ENCODE measurements at places on chromosomes 11 and 22.

- DNase-seq: no peak
Observed at GRCh38 chr22:22955276-22955798, 67.7 kb downstream of the IGLL5 start.

DNA sequence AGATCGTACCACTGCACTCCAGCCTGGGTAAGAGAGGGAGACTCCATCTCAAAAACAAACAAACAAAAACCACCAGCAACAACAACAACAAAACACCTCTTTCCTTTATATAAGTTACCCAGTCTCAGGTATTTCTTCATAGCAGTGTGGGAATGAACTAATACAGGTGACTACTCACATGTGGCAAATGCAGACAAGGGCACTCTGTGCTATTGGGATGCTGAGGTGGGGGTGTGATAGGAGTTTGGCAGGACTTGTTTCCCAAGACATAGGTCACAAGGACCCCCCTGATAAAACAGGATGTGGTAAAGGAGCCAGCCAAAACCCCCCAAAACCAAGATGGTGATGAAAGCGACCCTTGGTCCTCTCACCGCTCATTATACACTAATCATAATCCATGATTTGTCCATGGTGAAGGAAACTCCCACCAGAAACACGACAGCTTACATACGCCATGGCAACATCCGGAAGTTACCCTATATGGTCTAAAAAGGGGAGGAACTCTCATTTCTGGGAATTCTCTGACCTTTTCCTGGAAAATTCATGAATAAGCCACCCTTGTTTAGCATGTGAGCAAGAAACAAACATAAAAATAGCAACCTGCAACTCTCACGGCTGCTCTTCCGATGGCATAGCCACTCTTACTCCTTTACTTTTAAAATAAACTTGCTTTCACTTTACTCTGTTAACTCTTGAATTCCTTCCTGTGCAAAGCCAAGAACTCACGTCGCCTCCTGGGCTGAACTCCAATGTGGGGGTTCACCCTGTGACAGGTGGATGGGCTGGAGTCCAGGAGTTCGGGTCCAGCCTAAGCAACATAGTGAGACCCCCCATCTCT, 18.8 kb upstream of the INCENP start:
- DNase-seq: no peak

DNA sequence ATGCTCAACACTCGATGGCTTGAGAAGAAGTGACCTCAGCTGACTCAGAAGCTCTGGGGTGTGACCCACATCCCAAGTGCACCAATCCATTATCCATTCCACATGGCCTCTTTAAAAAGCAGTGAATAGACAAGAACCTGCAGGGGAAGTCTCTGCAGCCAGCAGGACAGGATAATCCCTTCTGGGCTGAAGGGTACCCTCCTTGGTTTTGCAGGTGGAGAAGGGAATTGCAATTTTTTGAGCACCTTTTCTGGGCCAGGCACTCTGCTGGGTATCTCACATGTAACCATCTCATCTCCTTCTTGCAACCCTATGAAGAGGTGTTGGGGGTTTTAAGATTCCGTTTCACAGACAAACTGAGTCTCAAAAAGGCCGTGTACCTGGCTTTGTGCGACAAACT, 76.6 kb downstream of the MYO18B start:
- no peak for DNase-seq

DNA sequence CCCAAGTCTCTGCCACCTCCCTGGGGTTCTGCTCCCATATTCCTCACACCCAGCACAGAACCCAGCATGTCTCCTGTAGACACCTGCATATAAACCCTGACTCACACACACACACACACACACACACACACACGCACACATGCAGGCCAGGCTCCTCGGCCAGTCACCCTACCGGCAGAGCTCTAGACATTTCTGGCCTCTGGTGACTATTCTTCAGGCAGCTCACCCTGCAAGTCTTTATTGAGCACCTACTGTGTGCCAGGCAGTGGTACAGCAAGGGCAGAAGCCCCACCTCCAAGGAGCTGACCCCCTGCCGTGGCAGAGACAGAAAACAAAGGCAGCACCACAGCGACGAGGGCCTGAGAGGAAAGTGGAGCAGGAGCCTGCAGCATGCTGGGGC, 50.3 kb downstream of the CDKN1C start:
- DNase-seq: no peak

DNA sequence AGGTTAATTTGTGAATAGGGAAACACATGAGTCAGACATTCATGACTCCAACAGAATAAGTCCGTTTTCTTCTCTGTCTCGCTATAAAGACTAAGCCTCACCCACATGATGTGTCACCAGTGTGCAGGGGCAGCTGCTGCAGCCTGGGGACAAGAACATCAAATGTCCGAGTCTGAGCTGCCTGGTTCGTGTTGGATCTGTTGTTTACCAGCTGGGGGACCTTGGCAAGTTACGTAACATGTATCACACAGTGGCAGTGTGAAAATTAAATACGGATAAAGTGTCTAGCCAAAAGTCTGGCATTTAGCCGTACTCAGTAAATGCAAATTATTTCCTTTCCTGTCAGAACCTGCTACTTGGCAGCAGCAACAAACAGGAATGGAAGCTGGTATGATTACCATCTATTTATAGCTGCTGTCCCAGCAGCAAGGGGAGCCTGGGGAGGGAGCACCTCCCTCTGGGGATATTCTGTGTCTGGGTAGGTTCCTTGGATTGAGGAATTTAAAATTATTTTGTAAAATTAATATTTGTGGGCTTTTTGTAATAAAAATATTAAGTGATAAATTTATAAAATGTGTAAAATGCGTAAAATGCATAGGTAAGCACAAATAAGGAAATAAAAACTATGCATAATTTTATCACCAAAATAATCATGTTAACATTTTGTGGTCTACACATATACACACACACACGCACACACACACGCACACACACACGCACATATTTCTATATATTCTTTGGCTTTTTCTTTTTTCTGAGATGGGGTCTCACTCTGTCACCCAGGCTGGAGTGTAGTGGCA, 1.3 kb upstream of the CLDN25 start:
- DNase-seq: no peak

GRCh38 chr22:35349704-35350538, 31.0 kb upstream of the HMOX1 start:
- DNase-seq: no peak

GRCh38 chr11:66951927-66952337, 6.3 kb downstream of the PC start:
- DNase-seq: no peak

DNA sequence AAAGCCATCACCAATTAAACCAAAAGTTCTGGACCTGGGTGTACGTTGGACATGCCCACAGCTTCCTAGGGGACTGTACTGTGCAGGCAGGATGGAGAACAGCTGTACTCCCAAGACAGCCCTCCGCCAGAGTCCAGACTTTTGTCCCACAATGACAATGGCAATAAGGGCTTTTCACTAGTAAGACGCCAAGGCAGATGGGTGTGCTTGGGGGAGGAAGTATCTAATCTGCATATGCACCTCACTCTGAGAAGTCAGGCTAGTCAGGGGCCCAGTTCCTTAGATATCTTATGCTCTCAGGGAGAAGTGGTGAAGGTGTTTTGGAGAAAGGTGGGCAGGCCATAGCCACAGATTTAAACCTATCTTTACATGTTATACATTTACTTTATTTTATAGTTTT, 85.1 kb upstream of the USP47 start:
- DNase-seq: no peak

DNA sequence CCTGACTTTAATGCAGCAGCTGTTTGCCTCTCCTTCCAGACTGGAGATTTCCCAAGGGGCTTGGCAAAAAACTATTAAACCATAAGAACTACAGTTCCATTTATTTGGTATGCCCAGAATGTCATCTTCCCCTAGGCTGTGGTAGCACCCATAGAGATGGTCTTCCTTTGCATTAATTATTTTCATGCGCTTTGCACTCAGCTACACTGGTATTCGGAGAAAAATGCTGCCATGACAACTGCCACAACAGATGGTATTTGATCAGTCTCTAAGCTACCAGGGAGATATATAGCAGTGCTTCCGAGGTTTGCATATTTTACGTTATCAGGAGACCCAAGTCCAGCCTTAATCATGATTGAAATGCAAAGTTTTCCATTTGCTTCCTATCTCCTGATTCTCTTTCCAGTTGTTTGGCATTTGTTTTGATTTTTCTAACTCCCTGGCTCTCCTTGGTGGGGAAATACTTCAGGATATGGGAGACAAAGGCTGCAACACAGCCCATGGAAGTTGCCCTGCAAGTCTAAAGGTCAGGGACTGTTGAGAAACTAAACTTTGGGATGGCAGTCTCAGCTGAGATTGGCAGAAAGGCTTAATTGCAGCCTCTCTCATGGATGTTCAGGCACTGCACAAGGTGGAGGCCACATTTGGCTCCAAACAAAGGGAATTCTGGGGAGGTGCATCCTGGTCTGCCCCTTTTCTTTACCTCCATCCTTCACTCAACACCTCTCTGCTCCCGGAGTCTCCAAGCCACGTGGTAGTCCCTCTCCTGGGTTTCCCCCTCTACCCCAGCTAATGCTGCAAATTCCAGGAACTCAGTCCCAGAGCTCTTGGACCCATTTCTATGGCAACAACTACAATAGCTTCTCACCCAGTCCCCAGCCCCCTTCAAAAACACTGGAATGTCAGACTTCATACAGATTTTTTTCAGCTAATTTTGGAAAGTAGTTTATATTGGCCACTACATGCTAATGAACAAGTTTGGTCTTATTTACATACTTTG, 151.8 kb downstream of the NAV2 start:
- DNase-seq: no peak

DNA sequence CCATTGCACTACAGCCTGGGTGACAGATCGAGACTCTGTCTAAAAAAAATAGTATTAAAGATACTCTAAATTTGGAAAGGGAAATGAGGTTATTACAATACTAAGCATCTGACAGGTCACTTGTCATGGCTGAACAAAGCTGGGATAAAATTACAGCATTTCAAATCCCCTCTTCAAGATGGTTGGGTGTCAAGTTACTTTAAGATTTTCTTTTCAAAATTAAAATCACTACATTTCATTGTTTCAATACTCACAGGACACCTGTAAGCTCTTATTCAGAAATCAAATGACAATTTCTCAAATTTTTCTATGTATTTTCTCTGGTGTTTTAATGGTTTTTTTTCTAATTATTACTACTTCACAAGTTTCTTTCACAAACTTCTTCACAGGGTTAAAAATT, 5.7 kb downstream of the TAF1D start:
- DNase-seq: no peak

DNA sequence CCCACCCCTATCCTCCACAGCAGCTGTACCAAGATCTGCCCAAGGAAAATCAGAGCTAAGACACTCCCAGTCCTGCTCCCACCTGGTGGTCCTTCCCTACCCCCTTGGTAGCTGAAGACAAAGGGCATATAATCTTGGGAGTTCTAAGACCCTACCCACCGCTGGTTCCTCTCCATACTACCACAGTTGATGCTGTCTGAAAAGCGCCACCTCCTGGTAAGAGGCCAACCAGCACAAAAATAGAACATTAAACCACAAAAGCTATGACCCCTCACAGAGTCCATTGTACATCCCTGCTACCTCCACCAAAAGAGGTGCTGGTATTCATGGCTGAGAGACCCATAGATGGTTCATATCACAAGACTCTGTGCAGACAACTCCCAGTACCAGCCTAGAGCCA, 161.5 kb upstream of the ARHGAP42 start:
- no peak for DNase-seq

GRCh38 chr11:45168366-45169130, 22.1 kb downstream of the PRDM11 start:
- DNase-seq: no peak

DNA sequence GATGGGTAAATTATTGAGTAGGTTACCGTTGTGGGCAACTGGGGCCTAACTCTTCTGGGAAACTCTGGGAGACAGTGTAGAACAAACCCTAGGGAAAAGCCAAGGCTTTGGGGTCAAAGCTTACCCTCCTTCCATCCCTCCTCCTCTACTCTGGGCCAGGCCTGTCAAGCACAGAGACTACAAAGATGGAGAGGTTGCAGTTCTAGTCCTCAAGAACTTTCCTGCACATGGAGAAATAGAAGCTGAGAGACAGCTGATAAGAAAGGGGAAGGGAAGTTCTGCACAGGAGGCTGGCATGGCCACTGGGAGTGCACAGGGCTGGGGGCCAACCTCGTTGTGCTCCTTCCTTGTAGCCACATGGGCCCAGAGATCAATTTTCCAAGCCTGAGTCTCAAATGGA, 67.2 kb upstream of the ALX4 start:
- DNase-seq: no peak

- no peak for DNase-seq
Observed at GRCh38 chr22:36934418-36935312, 21.2 kb downstream of the CSF2RB start.

DNA sequence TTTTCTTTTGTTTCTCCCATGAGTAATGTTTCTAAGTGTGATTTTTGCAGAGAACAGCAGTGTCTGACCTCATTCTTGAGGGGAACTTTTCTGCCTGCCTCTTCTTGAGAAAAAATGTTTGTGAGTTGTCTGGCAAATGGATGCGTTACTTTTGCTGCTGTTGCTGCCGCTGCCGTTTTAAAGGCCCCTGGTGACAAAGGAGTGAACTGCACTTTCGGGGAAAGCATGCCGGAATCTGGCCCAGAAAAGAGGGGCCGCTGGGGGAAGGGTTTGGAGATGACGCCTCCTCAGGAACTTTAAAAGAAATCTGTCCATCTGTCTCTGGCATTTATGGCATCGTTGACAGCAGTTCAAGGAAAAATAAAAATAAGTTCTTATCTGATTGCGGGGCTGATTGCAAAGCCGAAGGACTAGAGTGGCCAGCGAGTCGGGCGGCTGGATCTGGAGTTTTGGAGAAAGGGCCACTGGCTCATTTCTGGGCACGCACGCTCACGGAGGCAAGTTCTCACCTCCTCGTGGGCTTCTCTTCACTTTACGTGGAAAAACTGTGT, 16.5 kb downstream of the ZBTB16 start:
- no peak for DNase-seq

- DNase-seq: no peak
Observed at GRCh38 chr11:36743039-36743438, 145.0 kb upstream of the RAG2 start.
